IMR-90 (cell line): ENCODE measurements at places on chromosomes 2 and 18. TPM values are rescaled to one million over a fixed set of nuclear protein-coding genes. Genes with fewer than 3 reads are reported as not detected.
A peak's percentile ranks its signal among the peaks of the same experiment; 100 is the strongest.

GRCh38 chr18:78773303-78773755 is 206.3 kb upstream of the SALL3 start:
- no peak for DNase-seq

The TFCP2L1 gene
- not detected in 2 replicates for polyA plus RNA-seq

DNA sequence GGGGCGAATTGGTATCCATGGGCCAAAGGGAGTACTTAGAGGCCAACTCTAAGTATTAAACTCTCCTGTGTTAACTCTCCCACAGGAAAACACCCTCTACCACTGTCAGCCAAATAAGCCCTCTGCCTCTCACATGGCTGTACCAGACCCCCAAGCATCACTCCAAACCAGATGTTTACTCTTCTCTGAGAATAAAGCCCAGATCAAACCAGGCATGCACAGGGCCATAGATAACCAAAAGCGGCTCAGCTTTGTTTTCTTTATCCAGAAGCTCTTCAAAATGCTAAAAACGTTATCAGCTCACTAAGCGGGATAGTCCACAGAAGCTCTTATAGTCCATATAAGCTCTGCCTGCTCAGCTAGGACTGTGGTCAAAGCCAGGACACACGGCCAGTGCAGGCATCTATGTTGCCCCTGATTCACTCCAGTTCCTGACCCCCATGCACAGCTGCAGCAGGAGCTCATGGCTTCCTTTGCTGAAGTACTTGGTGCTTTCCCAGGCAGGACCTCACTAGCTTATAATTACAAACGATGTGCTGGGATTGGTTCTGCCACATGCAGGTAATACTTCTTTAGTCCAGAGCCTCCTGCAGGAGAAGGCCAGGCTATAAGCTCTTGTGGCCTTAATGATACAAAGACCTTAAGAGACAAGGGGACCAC is 21.0 kb upstream of the SEMA4C start:
- DNase-seq: peak; percentile 43

DNA sequence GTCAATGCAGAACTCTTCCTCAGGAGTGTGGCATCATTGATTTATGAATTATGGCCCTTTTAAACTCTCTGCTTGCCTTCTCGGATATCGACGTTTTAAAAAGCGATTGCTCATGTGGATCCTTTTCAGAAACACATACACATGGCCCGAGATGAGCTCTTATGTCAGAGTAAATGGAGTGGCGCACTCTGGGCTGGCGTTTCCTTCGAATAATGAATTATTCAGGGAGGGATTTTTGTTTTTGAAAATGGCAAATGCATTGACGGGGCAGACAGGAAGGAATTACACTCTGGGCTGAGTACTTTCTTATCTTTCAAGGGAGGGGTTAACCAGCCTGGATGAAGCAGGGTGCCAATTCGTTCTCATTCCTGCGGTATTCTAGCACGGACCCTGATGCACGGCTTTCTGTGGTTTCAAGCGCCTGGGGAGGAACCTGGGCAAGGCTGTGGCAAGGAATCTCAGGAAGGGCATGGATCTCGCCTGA is 142.7 kb downstream of the PRKCE start:
- DNase-seq: peak; percentile 18

- DNase-seq: no peak
Measured at GRCh38 chr2:34949316-34949715, 1350.2 kb upstream of the FAM98A start.
